ENCODE measurements at places on chromosomes 12 and 14. TPM values are rescaled to one million over a fixed set of nuclear protein-coding genes. Genes with fewer than 3 reads are reported as not detected.

Gene CHST11
- total RNA-seq = 51.5 TPM

Gene C12orf54
- total RNA-seq = not detected

Gene COCH
- total RNA-seq = 1.9 TPM

Gene AVPR1A
- total RNA-seq = not detected

Gene C14orf119
- 55.6 TPM for total RNA-seq

Gene CCDC38
- total RNA-seq = 0.24 TPM

Gene DEGS2
- 0.35 TPM for total RNA-seq

Gene NELL2
- 60.2 TPM for total RNA-seq

Gene ZNF410
- 65.2 TPM for total RNA-seq

Gene HOXC9
- not detected for total RNA-seq

Gene LGR5
- total RNA-seq = not detected

Gene HAL
- total RNA-seq = 0.09 TPM

Gene KLRG1
- 11.5 TPM for total RNA-seq

Gene ENDOU
- not detected for total RNA-seq

Gene SOX5
- total RNA-seq = 0.13 TPM

Gene CCT2
- 411 TPM for total RNA-seq

Gene GLT1D1
- 0.22 TPM for total RNA-seq

Gene LRRC9
- total RNA-seq = not detected

Gene FAM222A
- 2.0 TPM for total RNA-seq

Gene BICDL1
- total RNA-seq = 109 TPM

Gene CLEC1B
- total RNA-seq = not detected

Gene RFX4
- total RNA-seq = not detected

Gene STAB2
- total RNA-seq = not detected

Gene TCL1B
- not detected for total RNA-seq

Gene REM2
- total RNA-seq = 0.33 TPM

Gene FOXN4
- not detected for total RNA-seq

Gene TTC9
- 6.5 TPM for total RNA-seq

Gene CCDC198
- total RNA-seq = not detected

Gene SLC7A8
- total RNA-seq = 1.4 TPM

Gene MFAP5
- not detected for total RNA-seq

Gene PMCH
- total RNA-seq = 2.1 TPM

Gene PIWIL1
- not detected for total RNA-seq

Gene KRT74
- not detected for total RNA-seq

Gene HOXC12
- total RNA-seq = not detected

Gene PTGES3
- total RNA-seq = 431 TPM

Gene TMEM30B
- 1.7 TPM for total RNA-seq

Gene PROX2
- total RNA-seq = 0.24 TPM

Gene TMTC2
- 2.2 TPM for total RNA-seq

Gene OTOGL
- not detected for total RNA-seq

Gene KRT6C
- total RNA-seq = not detected

Gene KLHDC1
- total RNA-seq = 2.7 TPM

Gene TMEM233
- not detected for total RNA-seq

Gene IFT43
- total RNA-seq = 14.4 TPM

Gene SPTB
- 0.18 TPM for total RNA-seq

Gene MYH7
- total RNA-seq = not detected

Gene PTPN21
- 0.53 TPM for total RNA-seq

Gene RAD51AP1
- total RNA-seq = 28.4 TPM

Gene CLEC4A
- total RNA-seq = 1.1 TPM

Gene PUS7L
- 21.4 TPM for total RNA-seq

Gene HOXC10
- not detected for total RNA-seq

Gene TAS2R50
- total RNA-seq = 0.22 TPM

Gene ITGA5
- total RNA-seq = 23.2 TPM

Gene PCBP2
- 1,025 TPM for total RNA-seq

Gene TSHR
- not detected for total RNA-seq

Gene NPFF
- not detected for total RNA-seq

Gene TSPAN9
- 0.33 TPM for total RNA-seq

Gene SALL2
- 2.6 TPM for total RNA-seq

Gene ARMH4
- total RNA-seq = not detected

Gene MARCHF9
- 26.3 TPM for total RNA-seq

Data from CD8-positive, alpha-beta memory T cell (primary cell).